ENCODE measurements at places on chromosomes 7 and 10.

- DNase-seq: no peak
These were observed 647.5 kb upstream of the IGFBP3 start for GRCh38 chr7:46568420-46569132.

DNA sequence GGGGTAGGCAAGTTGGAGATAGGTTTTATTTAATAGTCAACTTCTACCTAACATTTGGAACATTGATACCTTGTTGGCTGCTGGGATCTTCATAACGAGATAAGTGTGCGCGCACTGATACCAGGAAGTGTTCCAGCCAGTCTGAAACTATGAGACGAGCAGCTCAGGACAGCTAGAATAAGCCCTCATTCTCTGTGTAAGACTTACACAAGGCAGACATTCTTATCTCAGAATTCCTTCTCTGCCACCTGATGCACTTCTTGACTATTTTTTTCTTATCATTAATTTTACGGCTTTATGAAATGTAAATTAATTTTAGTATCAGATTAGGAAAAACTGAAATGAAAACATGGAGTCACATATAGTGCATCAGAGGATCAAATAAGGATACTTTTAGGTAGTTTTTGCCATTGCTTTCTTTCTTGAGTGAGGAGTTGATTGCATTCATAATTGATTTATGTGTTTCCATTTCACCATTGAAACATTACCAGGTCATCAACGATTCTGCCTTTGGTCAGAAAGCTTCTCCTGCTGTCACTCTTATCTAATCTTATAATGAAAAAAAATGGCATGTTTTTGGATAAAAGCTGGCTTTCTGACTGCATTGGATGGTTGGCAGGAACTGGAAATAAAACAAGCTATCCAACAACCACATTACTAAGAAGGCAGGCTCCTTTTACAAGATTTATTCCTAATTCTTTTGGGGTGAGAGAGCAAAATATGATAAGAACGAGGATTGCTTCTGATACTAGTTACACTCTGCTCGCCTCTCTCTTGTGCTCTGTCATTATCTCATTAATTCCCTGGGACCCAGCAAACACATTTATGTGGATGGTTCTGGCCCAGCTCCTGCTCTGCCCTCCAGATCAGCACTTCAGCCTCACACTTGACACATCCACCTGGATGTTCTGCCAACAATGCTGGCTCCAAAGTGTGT is 40.4 kb upstream of the ABCB5 start:
- no peak for DNase-seq

- DNase-seq: no peak
These were observed 43.6 kb upstream of the KLF6 start for GRCh38 chr10:3828404-3829155.

DNA sequence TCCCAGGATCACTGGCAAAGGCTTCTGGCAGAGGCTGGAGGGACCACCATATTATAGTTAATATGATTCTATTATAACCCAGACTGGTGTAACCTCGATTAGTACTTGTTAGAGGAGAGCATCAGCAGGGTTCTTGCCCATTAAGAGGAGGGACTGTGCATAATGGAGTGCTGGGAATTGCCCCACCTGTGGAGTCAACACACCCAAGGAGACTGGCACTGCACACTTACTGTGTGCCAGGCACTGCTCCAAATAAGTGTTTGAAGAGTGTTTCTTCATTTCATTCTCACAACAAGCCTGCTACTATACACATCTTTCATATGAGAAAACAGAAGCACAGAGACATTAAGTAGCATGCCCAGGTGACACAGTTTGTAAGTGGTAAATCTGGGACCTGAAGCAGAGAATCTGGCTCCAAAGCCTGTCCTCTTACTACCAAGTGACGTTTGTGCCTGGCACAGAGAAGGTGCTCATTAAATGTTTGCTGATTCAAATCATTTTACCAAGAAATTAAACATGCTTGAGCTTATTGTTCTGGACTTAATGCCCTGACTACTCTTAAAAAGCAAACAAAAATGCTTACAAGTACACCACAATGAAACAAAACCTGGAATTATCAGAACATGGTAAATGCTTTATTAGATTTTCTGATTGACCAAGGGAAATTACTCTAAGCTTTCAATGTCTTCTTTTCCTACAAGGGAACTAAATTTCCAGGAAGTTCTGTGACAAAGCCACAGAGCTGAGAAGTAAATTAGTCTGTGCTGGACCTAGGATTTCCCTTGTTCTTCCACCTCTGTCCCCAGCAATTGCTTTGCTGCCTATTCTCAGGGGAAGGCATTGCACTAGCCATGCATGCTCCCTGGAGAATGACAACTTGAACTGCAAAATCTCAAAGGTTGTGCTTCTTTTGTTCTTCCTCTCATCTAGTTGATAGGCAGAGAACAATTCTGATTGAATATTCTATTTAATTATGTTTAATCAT is 809 bp downstream of the SLC13A1 start:
- DNase-seq: no peak

DNA sequence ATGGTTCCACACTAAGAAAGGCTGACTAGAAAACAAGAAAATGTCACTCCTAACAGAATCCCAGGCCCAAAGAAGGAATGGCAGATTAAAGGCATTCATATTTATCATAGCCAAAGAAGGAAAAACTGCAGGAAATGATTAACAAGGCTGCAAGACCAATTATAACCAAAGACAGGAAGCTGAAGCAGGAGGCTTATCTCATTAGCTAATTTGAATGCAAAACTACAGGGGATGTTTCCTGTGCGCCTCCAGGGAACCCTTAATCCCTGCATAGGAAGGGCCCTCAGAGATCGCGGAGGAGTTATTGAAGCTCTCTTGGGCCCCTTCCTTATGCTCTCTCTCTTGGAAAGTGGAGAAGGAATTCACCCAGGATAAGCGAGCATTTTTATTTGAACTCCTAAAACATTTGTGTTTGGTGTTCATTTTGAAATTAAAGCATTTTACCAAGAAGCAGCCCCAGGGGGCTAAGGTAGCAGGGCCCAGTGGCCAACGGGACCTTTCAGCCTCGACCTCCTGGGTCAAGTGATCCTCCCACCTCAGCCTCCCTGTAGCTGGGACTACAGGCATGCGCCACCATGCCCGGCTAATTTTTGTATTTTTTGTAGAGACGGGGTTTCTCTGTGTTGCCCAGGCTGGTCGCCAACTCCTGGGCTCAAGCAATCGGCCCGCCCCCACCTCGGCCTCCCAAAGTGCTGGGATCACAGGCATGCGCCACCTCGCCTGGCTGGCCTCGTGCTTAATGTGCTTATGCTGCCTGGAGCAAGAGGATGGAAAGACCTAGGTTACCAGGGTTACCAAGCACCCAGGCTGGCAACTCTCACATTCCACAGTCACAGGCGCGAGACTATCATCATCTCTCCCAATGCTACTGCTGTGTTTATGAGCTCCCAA is 24.1 kb upstream of the PROSER2 start:
- DNase-seq: no peak

DNA sequence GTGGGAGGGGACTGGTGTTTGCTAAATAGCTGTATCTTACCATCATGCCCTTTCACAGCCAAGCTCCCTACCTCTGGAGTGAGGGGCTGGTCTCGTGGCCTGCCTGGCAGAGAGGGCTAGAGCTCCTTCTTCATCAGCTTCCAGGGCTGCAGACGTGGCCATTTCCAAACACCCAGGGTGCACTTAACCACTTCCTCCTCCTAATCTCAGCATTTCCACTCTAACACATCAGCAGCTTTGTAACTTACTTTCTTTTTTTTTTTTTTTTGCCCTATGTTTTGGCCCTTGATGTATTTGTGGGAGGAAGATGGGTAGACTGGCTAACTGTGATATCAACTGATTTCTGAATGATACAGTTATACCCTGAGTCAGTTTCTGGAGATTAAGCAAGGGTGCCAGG is 27.4 kb downstream of the LRRC4 start:
- no peak for DNase-seq

DNA sequence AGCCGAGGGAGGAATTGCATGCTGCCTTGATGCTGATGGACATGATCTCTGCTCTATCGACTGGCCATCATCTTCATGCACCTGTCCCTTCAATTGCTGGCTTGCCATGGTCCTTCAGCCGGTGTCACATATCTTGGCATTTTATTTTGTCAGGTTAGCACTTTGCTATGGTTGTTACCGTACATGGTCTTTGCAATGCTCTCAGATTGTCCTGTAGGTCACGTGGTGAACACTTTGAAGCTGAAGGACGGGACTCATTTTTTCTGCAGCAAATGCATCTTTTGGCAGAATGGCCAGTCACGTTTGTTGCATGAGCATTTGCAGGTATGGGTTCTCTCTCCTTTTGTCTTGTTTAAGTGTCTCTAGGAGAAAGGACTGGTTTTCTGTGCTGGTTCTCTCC is 326.8 kb upstream of the SHH start:
- no peak for DNase-seq

GRCh38 chr7:152392254-152392653 is 43.5 kb downstream of the KMT2C start:
- DNase-seq: no peak

DNA sequence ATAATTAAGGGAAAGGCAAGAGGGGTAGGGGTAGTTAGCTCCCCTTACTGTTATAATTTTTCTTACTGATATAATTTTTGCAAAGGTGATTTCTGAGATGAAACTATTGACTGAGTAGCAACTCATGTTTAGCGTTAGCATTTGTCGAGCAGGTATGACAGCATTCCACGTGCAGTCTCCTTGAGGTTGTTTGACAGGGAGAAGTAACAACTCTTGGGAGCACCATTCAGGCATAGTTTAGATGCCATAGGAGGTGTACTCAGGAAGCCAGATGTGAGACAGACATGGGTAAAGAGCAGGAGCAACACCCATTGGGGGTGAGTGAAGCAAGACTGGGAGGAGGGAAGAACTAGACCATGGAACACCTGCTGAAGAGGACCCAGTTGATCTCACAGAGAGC is 96.6 kb upstream of the KLF6 start:
- no peak for DNase-seq

GRCh38 chr7:68511281-68511680 is 1087.0 kb upstream of the AUTS2 start:
- DNase-seq: no peak

GRCh38 chr7:80231707-80232106 is 97.1 kb downstream of the GNAI1 start:
- no peak for DNase-seq

- DNase-seq: no peak
These were observed 396.1 kb upstream of the KLF6 start for GRCh38 chr10:4181081-4181480.

DNA sequence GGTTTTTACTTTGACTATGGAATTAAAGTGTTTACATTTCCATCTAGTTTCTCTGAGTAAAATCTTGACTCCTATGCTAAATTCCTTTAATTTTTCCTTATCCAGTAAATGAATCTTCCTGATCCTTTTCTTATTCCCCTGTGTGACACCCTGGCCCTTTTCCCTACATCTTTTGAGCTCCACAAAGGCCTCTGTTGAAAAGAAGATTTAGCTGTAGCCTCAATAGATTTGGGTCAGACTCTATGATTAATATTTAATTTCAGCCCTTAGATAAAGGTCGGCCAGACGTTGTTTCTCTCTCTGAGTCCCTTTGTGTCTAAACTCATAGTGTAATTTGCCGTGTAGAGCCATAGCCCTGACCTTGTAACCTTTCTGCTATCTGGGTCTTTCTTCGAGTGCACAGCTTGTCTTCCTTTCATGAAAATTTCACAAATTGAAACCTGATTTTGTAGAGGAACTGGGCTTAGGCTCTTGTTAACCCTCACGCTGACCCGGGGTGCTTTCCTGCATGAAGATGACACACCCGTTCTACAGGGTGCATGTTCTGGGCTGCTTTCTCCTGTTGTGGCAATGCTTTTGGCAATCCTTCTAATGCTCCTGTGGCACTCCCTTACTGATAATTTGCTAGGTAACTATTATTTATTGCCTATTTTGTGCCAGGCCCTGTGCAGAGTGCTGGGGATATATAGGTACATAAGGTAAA is 21.2 kb downstream of the LSMEM1 start:
- DNase-seq: no peak

DNA sequence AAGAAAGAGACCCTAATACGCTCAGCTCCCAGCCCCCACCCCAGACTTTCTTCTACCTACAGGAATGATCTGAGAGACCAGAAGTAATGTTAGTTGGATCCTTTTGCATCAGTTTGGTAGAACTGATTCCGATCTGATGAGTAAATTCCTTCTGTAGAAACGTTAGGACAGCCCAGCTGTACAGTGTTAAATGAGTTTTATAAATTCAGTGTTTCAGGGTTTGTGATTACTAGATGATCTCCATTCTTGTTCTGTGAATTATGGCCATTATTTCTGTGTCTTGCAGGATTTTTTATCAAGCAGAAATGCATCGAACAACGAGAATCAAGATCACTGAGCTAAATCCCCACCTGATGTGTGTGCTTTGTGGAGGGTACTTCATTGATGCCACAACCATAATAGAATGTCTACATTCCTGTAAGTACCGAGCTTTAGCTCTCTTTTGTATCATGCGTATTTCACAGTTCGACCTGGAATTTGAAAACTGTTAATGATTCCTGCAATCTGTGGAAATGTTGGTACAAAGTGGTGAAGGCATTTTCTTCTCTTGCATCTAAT is 5.3 kb downstream of the BMI1 start:
- DNase-seq: no peak

- no peak for DNase-seq
These were observed 316.4 kb downstream of the DNAJB6 start for GRCh38 chr7:157652954-157653826.

DNA sequence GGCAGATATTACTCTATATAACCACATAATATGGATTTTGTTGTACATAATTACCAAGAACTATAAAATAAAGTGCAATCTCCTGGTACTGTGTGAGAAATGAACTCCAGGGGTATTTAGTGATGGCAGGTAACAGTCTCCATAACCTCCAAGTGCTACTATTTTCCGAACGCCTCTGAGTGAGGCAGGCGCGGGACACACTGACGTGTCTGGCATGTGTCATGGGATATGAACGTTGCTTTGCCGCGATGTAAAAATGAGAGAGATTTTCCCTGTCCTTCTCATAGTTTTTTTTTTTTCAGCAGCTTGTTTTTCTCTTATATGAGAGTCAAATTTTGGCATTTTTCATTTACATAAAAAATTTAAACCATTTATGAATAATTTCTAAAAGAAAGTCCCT is 3.6 kb downstream of the ADARB2 start:
- DNase-seq: no peak

DNA sequence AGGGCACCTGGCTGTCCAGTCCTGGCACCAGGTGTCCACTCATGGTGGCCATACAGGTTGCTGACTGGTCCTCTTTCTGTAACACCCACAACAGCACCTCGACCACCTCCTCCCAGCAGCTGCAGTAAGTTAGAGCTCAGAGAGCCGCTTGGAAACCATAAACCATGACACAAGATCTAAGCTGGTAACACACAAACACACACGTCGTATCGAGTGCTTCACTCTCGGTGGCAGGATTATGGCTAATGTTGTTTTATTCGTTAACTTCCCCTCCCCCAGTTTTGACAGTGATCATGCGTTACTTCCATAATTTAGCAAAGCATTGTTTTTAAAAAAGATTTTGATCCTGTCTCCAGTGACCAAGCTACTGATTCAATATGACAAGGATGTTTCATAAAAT is 59.7 kb downstream of the CAMK2B start:
- no peak for DNase-seq
